Progenitor cell of endocrine pancreas (in vitro differentiated cells): ENCODE measurements at places on chromosomes 2 and 18.

- no peak for DNase-seq
These were observed 43.9 kb downstream of the MARCHF4 start for GRCh38 chr2:216328347-216328746.

- no peak for DNase-seq
These were observed 75.2 kb upstream of the SLC14A2 start for GRCh38 chr18:45540125-45540524.

DNA sequence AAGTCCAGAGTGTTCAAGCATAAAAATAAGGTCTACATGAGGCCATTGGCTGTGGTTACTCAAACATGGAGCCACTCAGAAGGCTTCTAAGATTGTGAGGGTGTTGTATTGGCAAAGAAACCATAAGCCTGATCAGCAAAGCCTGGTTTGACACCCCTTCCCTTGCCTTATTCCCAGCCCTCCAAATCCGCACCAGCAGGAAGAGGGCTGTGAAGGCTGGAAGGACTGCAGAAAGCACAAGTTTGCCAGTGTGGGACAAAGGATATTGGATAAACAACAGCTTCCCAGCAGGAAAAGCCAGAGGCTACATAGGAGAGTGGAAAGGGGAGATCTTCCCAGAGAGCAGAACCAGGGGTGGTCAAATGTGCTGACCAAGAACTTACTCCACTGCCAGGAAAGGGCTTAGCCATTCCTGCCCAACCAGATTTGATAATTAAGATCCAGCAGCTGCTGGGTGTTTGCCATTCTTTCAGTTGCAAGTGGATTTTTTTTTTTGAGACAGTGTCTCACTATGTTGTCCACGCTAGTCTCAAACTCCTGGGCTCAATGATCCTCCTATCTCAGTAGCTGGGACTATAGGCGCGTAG, 1.5 kb upstream of the PRKAG3 start:
- DNase-seq = no peak

DNA sequence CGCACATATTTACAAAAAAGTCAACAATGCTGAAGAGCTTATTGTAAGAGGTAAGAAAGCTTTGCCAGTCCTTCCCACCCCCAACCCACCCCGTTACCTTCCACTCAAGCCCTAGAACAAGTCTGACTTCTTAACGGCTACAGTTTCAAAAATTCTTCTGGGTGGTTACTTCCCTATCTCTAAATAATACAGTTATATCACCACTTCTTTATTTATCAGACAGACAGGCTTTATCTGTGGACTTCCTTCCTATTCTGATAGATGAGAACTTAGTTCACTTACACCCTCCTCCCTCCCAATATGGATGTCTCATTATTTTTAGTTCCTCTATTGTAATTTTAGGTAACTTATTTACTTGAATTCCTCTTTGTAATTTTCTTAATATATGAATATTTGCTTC, 26.7 kb upstream of the ACTR3 start:
- no peak for DNase-seq

- no peak for DNase-seq
These were observed 11.6 kb downstream of the TTR start for GRCh38 chr18:31603315-31603714.

GRCh38 chr2:194087089-194087958, 1569.7 kb upstream of the SLC39A10 start:
- DNase-seq = no peak

DNA sequence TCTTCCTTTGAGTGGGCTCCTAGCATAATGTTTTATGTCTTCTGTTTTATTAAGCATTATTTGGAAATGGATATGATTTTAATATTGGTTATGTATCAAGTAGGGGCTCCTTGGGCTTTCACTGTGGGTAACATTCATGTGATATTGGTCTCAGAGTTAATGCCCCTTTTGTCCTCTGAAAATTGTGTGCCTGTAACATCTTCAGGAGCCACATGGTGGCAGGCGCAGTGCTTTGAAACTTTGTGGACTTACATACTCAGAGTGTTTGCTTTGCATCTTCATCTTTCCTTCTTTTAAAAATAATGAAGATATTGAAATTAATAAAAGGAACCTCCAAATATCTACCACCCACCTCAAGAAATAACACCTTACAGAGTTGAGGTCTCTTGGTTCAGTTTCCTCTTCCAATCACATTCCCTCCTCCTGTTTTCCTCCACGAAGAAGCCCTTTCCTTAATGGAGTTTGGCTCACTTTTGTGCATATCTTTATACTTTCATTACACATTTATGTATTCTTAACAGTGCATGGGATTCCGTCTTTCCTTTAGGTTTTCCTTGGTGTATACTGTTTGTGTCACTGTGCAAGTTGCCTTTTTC, 73.5 kb downstream of the LIMS1 start:
- DNase-seq = no peak

GRCh38 chr2:195998070-195998469, 70.6 kb downstream of the DNAH7 start:
- DNase-seq = no peak

DNA sequence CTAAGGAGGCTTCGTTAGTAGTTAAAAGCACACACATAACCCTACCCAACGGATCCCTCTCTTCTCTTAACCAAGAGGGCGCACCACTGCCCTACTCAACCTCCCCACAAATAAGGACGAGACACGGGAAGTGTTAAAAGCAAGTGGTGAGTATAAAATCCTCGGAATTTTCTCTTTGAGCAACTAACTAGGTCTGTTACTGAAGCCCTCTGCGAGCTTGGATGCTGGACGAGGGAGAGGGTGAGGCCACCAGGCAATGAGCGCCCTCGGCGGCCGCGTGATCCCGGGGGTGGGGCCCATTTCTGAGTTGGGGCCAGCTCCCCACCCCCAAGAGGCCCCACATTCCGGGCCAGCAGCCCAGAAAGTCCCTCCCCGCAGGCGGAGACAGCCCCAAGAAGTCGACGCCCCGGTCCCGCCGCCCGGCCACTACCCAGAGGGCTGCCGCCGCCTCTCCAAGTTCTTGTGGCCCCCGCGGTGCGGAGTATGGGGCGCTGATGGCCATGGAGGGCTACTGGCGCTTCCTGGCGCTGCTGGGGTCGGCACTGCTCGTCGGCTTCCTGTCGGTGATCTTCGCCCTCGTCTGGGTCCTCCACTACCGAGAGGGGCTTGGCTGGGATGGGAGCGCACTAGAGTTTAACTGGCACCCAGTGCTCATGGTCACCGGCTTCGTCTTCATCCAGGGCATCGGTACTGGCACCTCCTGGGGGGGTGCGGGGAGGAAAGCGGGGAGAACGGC, at the start of gene CYBRD1:
Gene CYBRD1, plus strand, starts transcription at position 423 of the 736 bp plus-strand sequence. Its CDS starts 72 bp downstream, at position 495.
- DNase-seq = peak; percentile 15

GRCh38 chr18:73766910-73767515, 380.6 kb downstream of the FBXO15 start:
- DNase-seq = no peak

- DNase-seq = no peak
These were observed 13.0 kb downstream of the TOGARAM2 start for GRCh38 chr2:28994074-28994473.

DNA sequence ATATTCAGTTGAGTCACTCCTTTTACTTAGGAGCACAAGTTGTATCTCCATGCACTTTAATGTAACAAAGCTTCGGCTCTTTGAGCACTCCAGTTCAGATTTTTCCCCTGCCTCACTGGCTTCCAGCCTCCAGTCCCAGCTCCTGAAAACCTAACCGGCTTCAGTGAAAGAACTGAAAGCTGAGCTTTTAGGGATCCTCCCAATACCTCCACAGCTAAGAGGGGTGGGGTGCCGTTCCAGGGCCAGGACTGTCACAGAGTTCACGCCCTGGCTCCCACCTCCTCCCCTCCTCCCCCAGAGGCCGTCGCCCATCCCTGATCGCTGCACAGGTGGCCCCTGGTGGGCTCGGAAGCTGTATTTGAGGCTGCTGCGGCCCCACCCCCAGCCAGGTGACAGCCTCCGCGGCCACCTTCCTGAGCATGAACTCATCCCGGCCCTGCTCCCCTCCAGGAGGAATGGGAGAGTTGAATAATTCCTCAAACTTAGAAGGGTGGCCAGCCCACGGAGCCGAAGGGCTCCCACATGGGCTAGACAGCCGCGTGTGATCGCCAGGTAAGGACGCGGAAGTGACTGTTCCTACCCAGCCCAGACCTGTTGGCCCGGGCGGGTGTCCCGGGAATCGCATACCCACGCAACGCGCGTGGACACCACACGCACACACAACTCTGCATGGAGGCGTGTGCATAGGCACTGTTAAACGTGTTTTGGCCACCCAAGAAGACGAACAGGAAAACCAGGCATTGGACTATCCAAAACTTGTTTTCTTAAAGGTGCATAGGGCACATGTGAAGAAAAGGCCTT, 1.8 kb downstream of the MYO5B start:
- no peak for DNase-seq

DNA sequence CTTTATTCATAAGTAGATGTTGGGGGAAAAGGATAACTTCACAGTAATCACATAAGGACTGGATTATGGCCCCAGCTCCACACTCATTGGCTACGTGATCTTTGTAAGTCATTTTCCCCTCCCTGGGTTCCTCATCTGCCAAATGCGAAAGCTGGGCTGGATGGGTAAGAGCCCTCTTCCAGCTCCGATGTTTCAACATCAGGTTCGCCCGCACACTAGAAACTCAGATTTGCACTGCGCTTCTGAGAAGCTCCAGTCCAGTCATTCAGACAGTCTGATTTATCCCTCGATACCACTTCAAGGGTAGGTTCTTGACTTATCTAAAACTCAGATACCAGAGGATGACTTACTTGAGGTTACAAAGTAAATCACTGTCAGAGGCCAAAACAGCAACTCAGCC, 31.0 kb upstream of the RMDN2 start:
- no peak for DNase-seq

DNA sequence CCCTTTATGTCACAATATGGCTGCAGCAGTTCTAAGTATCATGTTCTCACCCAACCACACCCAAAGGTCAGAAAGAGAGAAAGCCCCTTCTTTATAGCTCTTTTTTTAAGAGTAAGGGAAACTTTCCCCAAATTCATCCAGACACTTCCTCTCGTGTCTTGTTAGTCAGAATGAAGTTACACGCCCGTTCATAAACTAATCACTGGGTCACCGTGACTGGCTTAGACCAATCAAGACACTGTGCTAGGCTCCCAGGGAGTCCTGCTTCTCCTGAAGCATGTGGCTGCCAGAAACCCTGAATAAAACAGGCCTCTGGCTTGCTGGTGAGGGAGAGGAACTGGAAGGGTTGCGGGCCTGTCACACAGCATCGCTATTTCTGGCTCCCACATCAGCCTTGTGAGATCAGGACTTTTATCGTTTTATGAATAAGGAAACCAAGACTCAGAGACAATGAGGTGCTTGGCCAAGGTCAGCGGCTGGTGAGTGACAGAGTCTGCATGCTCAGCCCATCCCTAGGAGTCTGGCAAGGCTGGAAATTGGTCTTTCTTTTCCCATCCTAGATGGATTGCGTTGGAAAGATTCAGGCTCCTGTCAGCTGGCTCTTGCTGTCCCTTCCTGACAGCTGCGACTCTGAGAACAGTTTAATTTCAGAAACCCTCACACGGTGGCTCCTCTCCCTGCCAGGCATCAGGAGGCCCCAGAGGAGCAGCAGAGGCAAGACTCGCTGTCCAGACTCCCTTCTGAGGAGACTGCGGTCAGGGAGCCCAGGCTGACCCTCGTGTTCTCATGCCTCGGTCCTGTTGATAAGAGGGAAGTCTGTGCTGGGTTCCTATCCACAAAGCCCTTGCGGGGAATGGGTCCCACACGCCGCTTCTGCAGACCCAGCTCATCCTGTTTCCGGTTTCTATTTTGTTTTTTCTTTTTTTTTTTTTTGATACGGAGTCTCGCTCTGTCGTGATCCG, 104.5 kb upstream of the TAF1B start:
- no peak for DNase-seq

DNA sequence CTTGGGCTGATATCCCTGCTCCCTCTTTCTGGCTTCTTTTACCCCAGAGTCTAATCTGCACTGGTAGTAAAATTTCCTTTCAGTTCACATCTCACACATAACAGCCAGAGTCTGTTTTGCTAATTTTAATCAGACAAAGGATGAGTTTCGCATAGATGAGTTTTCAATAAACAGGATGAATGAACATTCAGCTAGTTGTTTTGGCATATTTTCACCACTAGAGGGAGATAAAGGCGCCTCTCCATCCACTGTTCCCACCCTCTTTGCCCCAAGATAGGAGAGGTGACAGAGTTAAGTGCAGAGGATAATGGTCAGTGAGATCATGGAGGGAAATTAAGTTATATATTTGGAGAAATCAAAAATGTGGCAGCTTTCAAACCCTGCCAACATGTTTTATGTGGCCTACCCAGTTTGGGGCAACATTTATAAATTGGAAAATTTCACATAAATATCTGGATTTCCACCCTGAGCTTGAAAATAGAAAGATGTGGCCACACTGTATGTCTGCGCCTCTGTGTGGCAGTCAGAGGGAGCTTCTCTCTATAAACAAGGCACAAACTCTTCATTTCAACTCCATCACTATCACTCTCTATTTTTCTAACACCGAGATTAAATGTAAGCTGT, 48.5 kb upstream of the DTNA start:
- DNase-seq = no peak

GRCh38 chr2:19743641-19744040, 158.1 kb downstream of the TTC32 start:
- DNase-seq = no peak

DNA sequence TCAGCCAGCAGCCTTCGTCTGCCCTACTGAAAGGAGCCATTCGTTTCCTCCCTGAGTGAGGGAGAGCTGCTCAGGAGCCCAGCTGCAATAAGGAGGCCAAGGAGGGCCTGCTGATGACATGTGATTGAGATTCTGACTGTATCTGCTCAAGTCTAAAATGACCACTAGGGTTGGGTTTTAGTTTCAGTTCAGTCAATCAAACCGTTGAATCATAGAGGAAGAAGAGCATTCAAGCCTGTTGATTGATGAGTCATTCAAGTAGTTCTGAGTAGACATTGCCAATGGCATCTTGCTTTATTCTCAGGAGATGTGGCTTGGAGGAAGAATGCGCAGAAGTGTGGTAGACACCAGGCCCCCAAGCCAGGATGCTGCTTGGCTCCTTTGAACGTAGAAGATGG, 19.9 kb upstream of the BCL2L11 start:
- DNase-seq = no peak

- DNase-seq = no peak
These were observed 72.4 kb downstream of the ID2 start for GRCh38 chr2:8754106-8754776.

DNA sequence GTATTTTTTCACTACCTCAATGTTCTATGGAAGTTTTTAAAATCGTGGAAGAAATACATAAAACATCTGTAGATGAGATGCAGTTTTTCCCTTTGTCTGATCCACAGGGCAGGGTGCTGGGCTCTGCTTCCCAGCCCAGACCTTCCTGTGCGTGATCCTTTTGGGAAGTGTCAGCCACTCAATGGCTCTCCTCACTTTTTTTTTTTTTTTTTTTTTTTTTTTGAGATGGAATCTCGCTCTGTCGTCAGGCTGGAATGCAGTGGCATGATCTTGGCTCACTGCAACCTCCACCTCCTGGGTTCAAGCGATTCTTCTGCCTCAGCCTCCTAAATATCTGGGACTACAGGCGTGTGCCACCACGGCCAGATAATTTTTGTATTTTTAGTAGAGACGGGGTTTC, 32.8 kb downstream of the SOWAHC start:
- no peak for DNase-seq
